T-helper 2 cell (primary cell): ENCODE measurements at places on chromosomes 7 and 10.

- DNase-seq = no peak
Observed at GRCh38 chr10:128086003-128086863, 40.0 kb downstream of the MKI67 start.

GRCh38 chr7:155948845-155949244, 136.6 kb upstream of the SHH start:
- DNase-seq = no peak

DNA sequence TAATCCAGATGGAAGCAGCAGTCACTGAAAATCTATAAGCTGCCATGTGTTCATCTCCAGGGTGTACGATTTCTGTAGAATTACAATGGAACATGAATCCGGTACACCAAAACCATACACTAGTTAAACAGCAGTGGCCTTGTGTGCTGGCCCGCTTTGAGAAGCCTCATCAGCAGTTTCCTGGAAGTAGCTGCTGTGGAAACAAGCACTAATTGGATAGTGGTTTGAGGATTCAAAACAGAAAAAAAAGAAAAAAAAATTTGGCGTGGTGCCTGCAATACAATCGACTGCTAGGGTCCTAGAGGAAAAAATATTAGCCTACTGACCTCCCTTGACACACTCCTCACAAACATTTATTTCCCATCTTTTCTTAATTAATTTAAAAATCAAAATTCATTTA, 545.9 kb downstream of the SORCS1 start:
- DNase-seq = no peak

GRCh38 chr7:114658216-114658615, 243.6 kb downstream of the FOXP2 start:
- DNase-seq = no peak

- no peak for DNase-seq
Observed at GRCh38 chr10:93398528-93398927, 83.6 kb downstream of the MYOF start.

GRCh38 chr10:72263613-72264241, 10.0 kb upstream of the DDIT4 start:
- peak; percentile 79 for DNase-seq

DNA sequence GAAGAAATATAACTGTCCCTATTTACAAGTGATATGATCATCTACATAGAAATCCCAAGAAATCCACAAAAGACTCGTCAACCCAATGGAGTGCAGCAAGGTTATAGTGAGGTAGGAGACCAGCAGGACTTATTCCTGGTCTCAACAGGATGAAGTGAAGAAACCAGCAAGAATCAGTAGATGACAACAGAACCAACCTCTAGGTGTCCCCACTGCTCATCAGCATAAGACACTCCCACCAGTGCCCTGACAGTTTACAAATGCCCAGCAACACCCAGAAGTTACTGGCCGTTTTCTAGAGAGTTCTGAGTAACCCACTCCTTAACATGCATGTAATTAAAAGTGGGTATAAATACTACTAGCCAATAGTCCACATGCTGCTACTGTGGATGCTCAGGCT, 470.5 kb upstream of the LRRTM3 start:
- no peak for DNase-seq

DNA sequence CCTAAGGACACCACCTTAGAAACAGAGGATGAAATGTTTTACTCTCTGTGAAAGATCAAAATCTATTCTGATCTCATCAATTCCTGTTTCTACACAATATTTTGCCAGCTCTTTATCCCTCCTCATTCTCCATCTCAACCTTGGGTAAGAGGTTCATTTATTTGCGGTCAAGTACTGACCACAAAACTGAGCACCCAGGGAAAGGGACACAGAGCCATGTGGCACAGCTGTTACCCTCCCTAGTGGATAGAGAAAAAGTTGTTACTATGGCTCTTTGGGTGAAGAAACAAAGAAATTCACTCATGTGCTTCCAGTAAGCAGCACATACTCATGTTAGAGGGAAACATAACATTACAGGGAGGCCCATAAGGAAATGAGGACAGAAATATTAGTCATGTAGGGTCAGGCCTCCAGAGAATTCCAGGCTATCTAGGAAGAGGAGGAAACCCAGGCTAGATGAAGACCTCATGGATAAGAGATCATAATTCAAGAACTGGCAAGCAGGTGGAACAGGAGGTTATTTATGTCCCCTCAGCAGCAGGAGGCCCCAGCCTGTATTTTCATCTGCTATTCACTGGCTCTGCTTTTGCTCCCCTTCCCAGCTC, 114.5 kb downstream of the ATE1 start:
- no peak for DNase-seq

GRCh38 chr7:136877990-136878389, 9.5 kb downstream of the CHRM2 start:
- no peak for DNase-seq
